ENCODE measurements at places on chromosomes 1 and 21.

DNA sequence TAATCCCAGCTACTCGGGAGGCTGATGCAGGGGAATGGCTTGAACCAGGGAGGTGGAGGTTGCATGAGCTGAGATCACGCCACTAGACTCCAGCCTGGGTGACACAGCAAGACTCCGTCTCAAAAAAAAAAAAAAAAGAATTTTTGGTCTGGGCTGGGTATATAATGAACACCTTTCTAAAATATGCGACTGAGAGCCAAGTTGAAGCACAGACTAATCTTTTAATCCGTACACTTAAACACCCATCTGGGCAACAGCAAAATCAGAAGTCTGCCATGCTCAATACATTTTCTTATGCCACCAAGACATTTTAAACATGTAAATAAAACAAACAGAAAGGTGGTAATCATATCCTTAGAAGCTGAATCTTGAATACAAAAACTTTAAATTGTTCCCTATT lies 31.6 kb upstream of the ABCB10 start:
- no peak for DNase-seq

GRCh38 chr1:214439352-214440119 lies 111.9 kb downstream of the PTPN14 start:
- DNase-seq, result no peak

GRCh38 chr1:59568158-59568935 lies 246.4 kb upstream of the HOOK1 start:
- DNase-seq, result peak; percentile 45

DNA sequence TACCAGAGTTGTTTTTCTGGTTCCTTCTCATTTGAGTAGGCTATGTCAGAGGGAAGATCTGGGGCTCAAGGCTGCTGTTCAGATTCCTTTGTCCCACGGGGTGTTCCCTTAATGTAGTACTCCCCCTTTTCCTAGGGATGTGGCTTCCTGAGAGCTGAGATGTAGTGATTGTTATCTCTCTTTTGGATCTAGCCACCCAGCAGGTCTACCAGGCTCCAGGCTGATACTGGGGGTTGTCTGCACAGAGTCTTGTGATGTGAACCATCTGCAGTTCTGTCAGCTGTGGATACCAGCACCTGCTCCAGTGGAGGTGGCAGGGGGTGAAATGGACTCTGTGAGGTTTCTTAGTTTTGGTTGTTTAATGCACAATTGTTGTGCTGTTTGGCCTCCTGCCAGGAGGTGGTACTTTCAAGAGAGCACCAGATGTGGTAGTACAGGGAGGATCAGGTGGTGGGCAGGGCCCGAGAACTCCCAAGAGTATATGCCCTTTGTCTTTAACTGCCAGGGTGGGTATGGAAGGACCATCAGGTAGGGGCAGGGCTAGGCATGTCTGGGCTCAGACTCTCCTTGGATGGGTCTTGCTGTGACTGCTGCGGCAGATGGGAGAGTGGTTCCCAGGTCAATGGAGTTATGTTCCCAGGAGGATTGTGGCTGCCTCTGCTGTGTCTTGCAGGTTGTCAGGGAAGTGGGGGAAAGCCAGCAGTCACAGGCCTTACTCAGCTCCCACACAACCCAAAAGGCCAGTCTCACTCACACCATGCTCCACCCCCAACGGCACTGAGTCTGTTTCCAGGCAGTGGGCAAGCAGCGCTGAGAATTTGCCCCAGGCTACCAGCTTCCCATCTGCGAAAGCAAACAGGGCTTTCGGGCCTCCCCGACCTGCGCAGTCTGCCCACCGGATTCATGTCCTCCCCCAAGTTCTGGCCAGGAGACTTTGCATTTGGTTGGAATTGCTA lies 64.2 kb downstream of the SERINC2 start:
- peak; percentile 8 for DNase-seq

DNA sequence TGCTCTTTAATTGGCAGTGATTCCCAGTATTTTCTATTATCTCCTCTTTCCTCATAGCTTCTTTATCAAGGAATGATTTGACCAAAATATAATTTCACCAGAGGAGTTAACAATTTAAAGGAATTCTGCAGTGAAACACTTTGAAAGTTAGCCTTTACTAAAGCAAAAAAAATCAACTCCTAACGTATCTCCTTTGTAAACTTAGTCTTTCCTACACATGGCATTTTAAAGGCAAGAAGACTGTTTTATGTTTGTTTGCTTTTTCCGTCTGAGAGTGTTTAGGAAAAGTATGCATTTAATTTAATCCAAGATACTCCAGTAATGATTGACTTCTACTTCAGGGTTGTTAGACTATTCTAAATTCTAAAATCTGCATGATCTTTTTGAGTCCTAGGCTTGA lies 15.9 kb downstream of the ATP6V1G3 start:
- DNase-seq, result no peak

- DNase-seq, result no peak
Observed at GRCh38 chr1:10347109-10347508, 51.8 kb upstream of the PGD start.

- no peak for DNase-seq
Observed at GRCh38 chr1:158391099-158391498, 8.2 kb downstream of the OR10T2 start.

DNA sequence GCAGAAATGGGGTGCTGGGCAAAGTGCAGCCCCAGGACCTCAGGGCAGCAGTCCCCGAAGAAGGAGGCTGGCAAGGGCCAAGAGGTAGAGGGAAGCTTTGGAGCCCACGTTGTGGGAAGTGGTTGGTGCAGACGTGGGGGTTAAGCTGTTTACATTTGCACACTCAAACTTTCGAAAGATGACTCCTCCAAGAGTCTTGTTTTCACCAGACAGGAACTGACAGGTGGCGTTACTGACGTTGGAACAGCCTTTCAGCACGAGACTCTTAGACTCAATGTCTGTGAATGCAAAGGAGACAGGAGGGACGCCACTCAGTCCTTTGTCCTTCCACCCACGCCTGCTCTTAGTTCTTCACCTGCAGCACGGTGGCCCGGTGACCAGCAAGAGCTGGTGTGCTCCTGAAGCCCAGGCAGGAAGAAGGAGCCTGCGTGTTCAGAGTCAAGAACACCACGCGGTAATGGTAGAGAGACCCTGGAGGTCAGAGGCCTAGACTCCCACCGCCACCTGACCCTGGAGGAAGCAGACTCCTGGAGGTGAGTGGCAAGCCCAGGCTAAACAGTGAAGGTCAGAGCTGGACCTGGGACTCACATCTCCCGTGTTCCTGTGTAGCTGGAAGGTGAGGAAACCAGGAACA lies 15.9 kb downstream of the LYPD8 start:
- no peak for DNase-seq

DNA sequence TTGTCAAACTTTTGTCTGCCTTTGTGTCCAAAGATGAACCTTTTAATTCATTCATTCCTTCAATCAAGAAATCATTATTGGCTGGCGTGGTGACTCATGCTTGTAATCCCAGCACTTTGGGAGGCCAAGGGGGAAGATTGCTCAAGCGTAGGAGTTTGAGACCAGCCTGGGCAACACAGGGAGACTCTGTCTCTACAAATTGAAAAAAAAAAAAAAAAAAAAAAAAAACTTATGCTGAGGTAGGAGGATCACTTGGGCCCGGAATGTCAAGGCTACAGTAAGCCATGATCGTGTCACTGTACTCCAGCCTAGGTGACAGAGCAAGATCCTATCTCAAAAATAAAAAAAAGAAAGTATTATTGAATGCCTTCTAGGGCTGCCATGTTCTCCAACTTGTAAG lies 51.3 kb upstream of the CXADR start:
- DNase-seq, result peak; percentile 62

- DNase-seq, result no peak
Observed at GRCh38 chr1:55529017-55529416, 313.9 kb upstream of the USP24 start.

GRCh38 chr1:245560316-245560859 lies 405.6 kb downstream of the KIF26B start:
- DNase-seq, result no peak

DNA sequence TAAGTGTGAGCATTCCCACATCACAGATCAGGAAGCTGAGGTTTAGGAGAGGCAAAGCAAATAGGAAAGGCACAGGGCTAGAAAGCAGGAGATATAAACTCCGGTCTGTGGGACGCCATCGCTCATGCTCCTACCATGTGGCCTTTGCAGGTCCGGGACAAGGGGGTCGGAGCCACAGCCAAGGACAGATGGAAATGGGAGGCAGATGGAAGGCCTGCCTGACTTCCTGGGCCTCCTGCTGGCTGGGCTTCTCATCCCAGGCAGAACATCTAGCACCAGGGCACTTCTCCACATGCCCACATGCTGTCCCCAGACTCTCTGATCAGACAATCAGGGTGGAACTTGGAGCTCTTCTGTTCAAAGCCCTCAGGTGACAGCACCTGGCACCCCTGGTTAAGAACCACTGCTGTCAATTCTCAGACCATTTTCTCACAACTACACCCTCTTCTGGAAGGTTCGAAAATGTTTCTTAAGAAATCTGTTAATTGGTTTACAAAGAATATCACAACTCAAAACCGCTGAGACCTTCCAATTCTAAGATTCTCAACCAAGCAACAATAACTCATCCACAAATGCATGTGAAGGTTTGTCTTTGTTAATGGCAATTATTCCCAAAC lies 173.3 kb upstream of the EDN2 start:
- DNase-seq, result no peak

DNA sequence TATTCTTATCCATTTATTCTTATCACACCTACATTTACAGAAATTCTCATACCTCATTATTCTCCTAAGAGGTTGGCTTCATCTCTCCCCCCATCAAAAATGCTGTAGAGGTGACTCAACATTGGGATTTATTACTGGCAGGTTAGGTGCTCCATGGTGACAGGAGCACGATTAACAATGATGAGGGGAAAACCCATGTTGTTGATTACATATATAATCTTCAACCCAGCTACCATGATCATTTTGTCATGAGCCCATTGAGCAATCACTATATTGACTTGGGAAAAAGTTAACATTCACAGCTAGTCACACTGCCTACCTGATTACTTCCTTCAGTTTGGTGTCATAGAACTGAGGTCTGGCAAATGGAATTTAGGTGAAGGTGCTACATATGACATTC lies 712.1 kb upstream of the CHRM3 start:
- no peak for DNase-seq

GRCh38 chr1:19505693-19506457 lies 20.5 kb upstream of the CAPZB start:
- no peak for DNase-seq

DNA sequence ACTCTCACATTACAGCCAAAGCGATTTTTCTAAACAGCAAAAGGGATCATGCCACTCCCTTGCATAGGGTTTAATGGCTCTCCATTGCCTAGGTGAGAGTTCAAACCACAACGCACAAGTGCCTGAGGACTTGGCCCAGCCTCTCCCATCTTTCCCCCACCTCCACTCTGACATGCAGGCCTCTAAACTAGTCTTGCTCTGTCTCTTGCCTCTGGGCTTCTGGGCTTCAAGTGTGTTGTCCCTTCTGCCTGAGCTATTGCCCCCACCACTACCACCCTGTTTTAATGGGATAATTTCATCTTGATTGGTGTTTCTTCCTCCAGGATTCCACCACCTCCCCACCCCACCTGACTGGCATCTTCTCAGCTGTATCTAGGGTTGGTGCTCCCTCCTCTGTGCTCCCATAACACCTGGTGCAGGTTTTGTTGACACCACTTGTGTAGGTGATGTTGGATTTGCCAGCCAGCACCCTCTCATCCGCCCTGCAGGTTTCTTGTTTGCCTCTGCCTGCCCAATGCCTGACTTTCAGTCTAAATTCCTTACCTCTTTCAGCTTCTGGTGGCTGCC lies 2.7 kb upstream of the ZBTB21 start:
- no peak for DNase-seq

GRCh38 chr1:156167536-156167935 lies 14.2 kb downstream of the SEMA4A start:
- DNase-seq, result peak; percentile 50

DNA sequence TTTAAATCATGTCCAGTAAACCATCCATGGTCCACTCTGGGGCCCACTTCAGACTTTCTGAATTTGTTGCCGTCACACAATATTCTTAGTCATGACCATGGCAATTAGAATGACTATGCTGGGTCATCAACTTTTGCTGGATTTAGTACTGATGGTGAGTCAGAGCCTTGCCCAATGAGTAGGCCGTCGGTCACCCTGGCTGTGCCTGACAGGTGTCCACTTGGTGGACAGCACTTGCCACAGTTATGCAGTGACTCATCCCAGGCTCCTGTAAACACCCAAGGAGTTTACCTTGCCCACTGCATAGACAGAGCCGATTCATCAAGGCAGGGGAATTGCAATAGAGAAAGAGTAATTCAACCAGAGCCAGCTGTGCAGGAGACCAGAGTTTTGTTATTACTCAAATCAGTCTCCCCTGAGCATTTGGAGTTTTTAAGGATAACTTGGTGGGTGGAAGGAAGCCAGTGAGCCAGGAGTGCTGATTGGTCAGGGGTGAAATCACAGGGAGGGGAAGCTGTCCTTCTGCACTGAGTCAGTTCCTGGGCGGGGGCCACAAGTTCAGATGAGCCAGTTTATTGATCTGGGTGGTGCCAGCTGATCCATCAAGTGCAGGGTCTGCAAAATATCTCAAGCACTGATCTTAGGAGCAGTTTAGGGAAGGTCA lies 333.8 kb downstream of the PTPRU start:
- peak; percentile 97 for DNase-seq

GRCh38 chr1:172917972-172918371 lies 132.8 kb downstream of the TNFSF18 start:
- peak; percentile 96 for DNase-seq

DNA sequence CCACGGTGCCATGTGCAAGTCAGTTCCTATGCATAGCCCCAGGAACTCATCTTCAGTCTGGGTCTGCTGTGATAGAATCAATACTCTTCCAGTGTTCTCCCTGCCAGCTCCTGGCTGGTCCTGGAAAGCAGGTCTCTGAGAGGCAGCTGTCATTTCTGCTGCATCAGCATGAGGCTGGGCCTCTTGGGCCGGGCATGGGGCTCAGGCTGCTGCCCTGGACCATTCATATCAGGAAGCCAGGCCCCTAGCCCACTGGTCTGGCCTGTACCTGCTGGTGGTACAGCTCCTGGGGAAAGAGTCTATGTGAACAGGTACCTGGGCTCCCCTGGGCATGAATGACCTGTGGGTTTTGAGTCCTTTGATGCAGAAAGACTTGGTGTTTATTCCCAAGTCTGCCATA lies 173.6 kb upstream of the CSF3R start:
- no peak for DNase-seq

DNA sequence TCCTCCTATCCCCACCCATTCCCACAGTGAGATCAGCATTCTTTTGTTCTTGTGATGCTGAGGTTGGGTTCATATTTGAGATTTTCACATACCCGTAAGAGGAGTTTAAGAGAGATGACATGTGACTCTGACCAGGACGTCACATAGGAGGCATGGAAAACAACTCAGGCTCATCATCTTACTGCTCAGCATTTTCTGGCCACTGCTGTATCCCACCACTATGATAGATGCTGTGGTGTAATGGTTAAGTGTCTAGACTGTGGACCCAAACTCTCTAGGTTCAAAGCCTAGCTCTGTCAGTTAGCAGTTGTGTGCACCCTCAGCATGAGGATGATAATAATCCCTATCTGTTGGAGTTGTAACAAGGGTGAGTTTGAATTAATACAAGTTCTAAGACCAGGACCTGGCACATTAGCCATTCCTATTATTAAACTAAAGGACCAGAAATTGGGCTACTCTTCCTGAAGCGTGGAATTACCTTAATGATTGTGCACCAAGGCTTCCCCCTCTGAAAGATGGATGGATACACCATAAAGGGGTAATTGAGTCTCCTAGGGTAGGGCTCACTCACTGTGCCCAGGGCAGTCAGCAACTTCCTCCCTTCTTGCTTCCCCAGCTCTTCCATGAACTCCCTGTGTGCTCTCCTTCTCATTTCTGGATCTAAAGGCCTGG lies 40.9 kb downstream of the LGR6 start:
- peak; percentile 31 for DNase-seq
